SJSA1 (cell line): ENCODE measurements at places on chromosomes 5 and 9. TPM values are rescaled to one million over a fixed set of nuclear protein-coding genes. Genes with fewer than 3 reads are reported as not detected.

Gene SH3RF2
- 11.2 and 23.1 TPM in 2 replicates for total RNA-seq

Gene GLRA1
- not detected in 2 replicates for total RNA-seq

Gene MTMR12
- total RNA-seq = 4.9 and 5.4 TPM in 2 replicates

Gene BDP1
- 24.6 and 27.7 TPM in 2 replicates for total RNA-seq

Gene FBXL7
- total RNA-seq = 10.4 and 14.6 TPM in 2 replicates

Gene FOXE1
- total RNA-seq = 3.1 and 4.7 TPM in 2 replicates

Gene PCDHA4
- total RNA-seq = 0.50 TPM in 1 of 2 replicates, not detected in the other

GRCh38 chr9:127405344-127406125, 8.6 kb downstream of the SLC2A8 start:
- H3K27ac ChIP-seq = no peak overlapping the region
- no peak for DNase-seq
- H3K4me3 ChIP-seq = no peak overlapping the region

GRCh38 chr9:18829873-18830272, 203.1 kb downstream of the SAXO1 start:
- no peaks in the 10 kb centered on the region for H3K4me1 ChIP-seq
- DNase-seq = no peak
- H3K4me3 ChIP-seq = no peak overlapping the region
- H3K27ac ChIP-seq = no peak overlapping the region
- H3K36me3 ChIP-seq = no peaks in the 10 kb centered on the region

GRCh38 chr5:173306695-173307094, 21.5 kb downstream of the STC2 start:
- no peak overlapping the region for H3K27ac ChIP-seq
- no peak overlapping the region for H3K4me3 ChIP-seq
- H3K27me3 ChIP-seq = no peaks in the 10 kb centered on the region
- DNase-seq = no peak
- peaks cover 20% of the 10 kb centered on the region for H3K4me1 ChIP-seq
- no peaks in the 10 kb centered on the region for H3K36me3 ChIP-seq

GRCh38 chr9:69834056-69834455, 13.4 kb downstream of the CFAP95 start:
- no peak for DNase-seq
- H3K4me1 ChIP-seq = no peaks in the 10 kb centered on the region
- no peak overlapping the region for H3K27ac ChIP-seq
- H3K4me3 ChIP-seq = no peak overlapping the region
- H3K36me3 ChIP-seq = no peaks in the 10 kb centered on the region

DNA sequence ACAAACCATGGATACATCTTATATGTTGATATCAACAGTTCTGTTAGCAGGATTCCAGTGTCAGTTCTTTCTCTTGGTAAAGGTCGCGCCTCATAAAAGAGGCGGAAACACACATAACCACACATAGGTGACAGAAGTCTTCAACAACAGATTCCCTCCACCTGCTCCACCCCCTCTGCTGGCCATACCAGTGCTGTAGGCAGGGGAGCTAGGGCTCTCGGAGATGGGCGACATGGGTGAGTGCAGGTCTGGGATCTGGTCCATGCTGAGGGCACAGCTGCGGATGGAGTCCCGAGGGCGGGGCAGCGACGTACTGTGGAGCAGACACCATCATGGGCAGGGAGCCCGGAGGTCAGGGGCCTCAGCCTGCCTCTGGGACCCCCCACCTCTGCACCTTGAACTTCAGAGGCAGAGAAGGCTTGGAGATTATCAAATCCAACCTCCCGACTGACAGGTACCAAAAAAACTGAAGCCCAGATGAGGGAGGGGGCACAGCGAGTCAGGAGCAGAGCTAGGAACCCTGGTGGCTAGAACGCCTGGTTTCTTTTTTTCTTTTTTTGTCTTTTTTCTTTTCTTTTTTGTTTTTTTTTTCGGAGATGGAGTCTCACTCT, 12.0 kb upstream of the TOR2A start:
- no peak overlapping the region for H3K4me3 ChIP-seq
- no peak for DNase-seq
- H3K36me3 ChIP-seq = no peaks in the 10 kb centered on the region
- no peaks in the 10 kb centered on the region for H3K4me1 ChIP-seq

DNA sequence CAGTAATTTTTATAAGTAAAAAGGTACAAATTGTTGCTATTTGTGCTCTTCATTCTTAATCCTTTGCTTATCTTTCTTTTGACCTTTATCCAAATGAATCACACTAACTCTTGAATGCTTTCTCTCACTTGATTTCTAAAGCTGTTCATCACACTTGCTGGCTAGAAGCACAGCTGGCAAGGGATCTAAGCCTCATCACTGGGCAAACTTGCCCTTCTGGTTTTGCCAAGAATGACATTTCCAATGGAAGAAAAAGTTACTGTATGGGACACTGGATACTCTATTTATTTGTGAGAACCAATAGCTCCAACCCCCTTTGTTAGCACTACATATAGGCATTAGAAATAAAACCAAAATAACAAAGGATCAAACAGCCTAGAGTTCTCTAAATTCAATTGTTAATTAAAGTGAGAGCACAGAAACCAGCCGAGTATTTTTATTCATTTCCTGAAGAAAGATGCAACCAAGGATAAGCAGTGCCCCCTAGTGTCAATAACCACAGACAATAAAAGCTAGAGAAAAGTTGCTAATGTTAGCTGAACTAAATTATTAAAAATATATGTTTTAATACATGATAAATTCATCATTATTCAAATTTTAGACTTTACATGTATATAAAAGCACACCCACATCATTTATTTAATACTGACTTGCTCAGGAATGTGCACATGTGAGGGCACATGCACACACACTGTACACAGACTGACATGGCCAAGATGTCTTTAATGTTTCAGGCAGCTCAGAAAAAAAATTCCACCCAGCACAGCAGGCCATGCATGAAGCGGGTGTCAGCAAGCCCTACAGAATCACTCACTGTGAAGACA, 59.8 kb upstream of the POU5F2 start:
- H3K36me3 ChIP-seq = no peaks in the 10 kb centered on the region
- DNase-seq = peak; percentile 42
- H3K27me3 ChIP-seq = no peaks in the 10 kb centered on the region
- no peak overlapping the region for H3K4me3 ChIP-seq
- 0 out of 2 replicates have a peak, but pooled peaks cover 3% of the 10 kb centered on the region for H3K4me1 ChIP-seq

GRCh38 chr9:21357479-21358460, 7.1 kb upstream of the IFNA6 start:
- no peak overlapping the region for H3K4me3 ChIP-seq
- no peaks in the 10 kb centered on the region for H3K27me3 ChIP-seq
- DNase-seq = no peak
- H3K4me1 ChIP-seq = no peaks in the 10 kb centered on the region

DNA sequence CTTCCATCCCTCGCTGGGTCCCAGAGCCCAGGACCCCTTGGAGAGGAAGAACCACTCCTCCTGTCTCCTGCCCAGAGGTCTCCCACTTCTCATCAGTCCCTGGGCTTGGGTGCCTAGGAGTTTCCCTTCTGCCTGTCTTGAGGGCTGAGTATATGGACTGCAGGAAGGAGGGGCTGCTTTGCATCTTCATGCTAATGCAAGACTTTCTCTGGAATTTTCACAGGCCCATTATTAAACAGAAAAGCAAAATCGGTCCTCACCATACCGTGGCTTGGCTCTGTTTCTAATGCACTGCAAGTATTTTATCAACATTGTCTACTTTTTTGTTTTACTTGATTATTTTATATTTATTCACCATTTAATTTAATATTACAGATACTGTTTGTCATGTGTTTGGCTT, 34.5 kb downstream of the TRIO start:
- H3K36me3 ChIP-seq = peaks cover 4% of the 10 kb centered on the region; the same call in 1 of the 2 replicates
- DNase-seq = peak; percentile 47
- H3K27me3 ChIP-seq = no peaks in the 10 kb centered on the region
- H3K4me1 ChIP-seq = peaks cover 82% of the 10 kb centered on the region
- H3K4me3 ChIP-seq = no peak overlapping the region
- H3K27ac ChIP-seq = peak overlapping the region; percentile 65

DNA sequence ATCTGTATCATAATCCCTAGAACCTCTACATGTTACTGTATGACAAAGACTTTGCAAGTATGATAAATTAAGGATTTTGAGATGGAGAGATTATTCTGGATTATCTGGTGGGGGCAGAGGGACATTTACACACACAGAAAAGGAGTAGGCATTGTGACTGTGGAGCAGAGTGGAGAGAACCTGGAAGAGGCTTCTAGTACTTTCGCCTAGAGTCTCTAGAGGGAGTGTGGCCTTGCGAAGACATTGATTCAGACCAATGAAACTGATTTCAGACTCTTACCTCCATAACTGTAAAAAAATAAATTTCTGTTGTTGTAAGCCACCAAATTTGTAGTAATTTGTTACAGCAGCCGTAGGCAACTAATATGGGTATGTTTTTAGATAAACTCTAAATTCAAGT, 45.9 kb downstream of the CSNK1G3 start:
- H3K36me3 ChIP-seq = peaks cover 5% of the 10 kb centered on the region
- H3K27me3 ChIP-seq = no peaks in the 10 kb centered on the region
- no peak for DNase-seq
- H3K4me3 ChIP-seq = no peak overlapping the region

DNA sequence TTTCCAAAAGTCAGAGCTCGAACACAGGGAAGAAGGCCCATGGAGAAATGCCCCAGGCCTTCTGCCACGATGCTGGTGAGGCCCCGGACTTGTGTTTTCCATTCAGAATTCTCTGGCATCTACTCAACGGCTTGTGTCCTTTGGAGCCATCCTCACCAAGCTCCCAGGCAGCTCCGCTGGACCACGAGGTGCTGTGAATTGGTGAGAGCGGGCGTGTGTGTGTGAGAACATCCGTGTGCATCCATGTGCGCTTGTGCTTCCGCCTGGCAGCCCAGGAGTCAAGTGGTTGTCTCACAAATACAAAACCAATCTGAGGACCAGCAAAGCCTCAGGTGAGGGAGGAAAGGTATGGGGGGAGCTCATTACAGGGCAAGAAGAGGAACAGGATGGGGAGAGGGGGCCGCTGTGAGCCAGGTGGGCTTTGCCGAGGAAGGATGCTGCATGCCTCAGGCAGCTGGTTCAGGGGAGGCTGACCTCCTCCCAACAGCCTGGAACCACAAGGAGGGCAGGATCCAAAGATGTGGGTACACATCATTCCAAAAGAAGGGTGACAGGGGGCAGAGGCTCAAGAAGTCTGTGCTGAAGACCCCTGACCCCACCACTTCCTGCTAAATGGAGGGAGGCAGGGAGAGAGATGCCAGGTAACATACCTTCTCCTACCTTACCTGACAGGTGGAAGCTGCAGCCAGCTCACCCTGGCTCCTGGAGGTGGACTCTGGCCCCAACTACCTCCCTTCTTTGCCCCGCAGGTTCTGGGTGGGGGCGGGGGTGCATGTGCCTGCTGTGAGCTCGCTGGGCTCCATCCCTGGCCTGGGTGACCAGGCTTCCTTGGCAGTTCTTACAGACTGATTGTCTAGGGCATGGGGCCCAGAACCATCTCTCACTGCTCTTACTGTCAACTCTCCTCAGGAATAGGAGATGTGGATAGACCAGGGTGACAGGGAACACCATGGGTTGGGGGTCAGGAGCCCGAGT, 196.3 kb downstream of the PAX5 start:
- H3K27me3 ChIP-seq = peaks cover 10% of the 10 kb centered on the region; the same call in 1 of the 2 replicates
- H3K36me3 ChIP-seq = no peaks in the 10 kb centered on the region
- DNase-seq = no peak
- H3K4me1 ChIP-seq = no peaks in the 10 kb centered on the region
- H3K4me3 ChIP-seq = no peak overlapping the region

DNA sequence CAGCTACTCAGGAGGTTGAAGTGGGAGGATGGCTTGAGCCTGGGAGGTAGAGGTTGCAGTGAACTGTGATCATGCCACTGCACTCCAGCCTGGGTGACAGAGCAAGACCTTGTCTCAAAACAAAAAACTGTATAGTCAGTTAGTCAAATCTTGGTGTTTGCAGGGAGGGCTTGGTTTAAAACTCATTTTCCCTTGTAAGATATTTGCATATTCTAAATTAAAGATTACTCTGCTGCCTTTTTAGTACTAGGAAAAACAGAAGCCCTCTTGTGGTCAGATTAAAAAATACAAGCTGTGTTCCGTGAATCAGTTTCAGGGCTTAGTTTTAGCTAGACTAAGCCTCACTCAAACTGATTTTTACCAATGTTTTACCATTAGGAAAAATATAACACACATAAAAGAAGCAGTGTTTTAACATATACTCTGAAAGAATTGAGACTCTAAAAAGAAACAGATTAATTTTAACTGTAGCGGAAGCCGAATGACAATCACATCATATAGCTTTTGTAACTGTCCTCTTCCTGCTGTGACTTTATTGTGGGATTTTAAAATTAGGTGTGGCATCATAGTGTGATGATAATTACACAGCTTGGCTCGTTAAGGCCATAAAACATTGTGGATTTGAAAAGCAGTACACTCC, 84.9 kb upstream of the BASP1 start:
- H3K27ac ChIP-seq = no peak overlapping the region
- no peak overlapping the region for H3K4me3 ChIP-seq
- DNase-seq = peak; percentile 70
- H3K36me3 ChIP-seq = no peaks in the 10 kb centered on the region
- no peaks in the 10 kb centered on the region for H3K27me3 ChIP-seq

DNA sequence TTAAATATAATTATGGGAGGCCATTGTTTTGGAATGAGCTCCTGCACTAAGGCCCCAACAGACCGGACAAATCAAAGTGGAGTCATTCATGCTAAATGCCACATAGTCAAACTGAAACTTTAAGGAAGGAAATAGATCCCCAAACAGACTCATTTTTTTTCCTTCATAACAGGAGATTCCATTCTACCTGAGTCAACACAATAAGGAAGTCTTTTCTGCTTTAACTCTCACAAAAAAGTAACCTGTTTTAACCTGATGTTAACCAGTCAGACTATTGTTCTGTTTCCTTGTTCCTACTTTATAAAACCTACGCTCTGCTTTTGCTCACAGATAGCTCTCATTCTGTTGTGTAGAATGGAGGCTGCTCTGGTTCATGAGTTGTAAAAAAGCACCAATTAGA, 234.9 kb downstream of the YTHDC2 start:
- H3K4me1 ChIP-seq = no peaks in the 10 kb centered on the region
- no peaks in the 10 kb centered on the region for H3K27me3 ChIP-seq
- DNase-seq = no peak
- no peaks in the 10 kb centered on the region for H3K36me3 ChIP-seq
- H3K4me3 ChIP-seq = no peak overlapping the region
- H3K27ac ChIP-seq = no peak overlapping the region
